ENCODE measurements at places on chromosomes 5 and 9. TPM values are rescaled to one million over a fixed set of nuclear protein-coding genes. Genes with fewer than 3 reads are reported as not detected.

The EFNA5 gene
- total RNA-seq: not detected

- no peak overlapping the region for H3K4me3 ChIP-seq
- H3K27me3 ChIP-seq: peaks cover 10% of the 10 kb centered on the region
- no peak for DNase-seq
- no peak overlapping the region for H3K27ac ChIP-seq
- H3K4me1 ChIP-seq: peaks cover 12% of the 10 kb centered on the region
Observed at GRCh38 chr5:174423558-174423957, 300.8 kb upstream of the MSX2 start.

The FOXE1 gene
- total RNA-seq: not detected

The CER1 gene
- total RNA-seq: not detected

DNA sequence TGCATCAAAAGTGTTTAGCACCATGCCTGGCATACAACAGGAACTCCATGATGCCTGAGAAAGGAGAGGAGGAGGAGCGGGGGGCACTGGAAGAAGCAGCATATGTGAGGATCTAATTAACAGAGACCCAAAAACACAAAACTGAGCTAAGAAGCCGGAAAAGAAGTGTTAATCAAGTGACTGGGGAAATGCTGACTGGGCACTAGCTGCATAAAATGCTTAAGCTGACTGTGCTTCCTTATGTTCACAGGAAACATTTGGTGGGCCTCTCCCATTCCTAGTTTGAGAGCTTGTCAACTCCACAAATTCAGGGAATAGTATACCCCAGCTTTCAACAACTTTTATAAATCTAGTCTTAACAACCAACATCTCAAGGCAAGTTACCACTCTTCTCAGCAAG is 26.6 kb downstream of the DEPDC1B start:
- no peaks in the 10 kb centered on the region for H3K36me3 ChIP-seq
- no peak for DNase-seq
- peaks cover 3% of the 10 kb centered on the region for H3K4me1 ChIP-seq
- peaks cover 3% of the 10 kb centered on the region for H3K27me3 ChIP-seq

GRCh38 chr5:153584960-153585359 is 94.5 kb downstream of the GRIA1 start:
- H3K4me1 ChIP-seq: no peaks in the 10 kb centered on the region
- no peaks in the 10 kb centered on the region for H3K36me3 ChIP-seq
- no peak overlapping the region for H3K4me3 ChIP-seq
- peaks cover 6% of the 10 kb centered on the region for H3K27me3 ChIP-seq
- H3K27ac ChIP-seq: no peak overlapping the region
- no peak for DNase-seq

The CREB3 gene
- total RNA-seq: 17.1 TPM

DNA sequence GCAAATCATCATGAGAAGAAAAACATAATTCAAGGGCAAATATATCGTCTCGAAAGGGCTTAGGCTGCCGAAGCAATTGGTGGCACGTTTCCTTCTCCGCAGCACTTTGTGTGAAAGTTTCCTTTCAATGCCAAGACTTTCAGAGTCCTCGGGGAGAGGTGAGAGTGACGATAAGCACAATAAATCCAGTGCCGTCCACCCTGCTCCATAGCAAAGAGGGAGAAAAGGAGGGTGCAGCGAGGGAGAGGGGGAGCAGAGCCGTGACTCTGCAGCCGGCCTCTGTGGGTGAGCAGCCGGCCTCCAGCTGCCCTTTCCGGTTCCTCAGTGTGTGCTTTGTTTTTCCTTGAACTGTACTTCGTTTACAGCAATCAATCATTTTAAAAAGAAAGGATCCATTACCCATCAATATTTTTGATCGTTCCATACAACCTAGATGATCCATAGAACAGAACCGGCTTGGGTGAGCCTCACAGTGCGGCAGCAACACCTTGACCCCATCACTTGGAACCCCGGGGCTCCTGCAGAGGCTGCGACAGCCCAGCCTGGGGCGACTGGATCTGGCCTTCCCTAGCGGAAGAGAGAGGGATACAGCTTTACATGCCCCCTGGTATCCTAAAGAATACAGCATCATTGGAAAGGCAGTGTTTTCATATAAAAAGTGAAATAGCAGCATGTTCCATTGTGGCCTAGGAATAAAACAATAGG is 247.0 kb upstream of the IRX4 start:
- H3K27me3 ChIP-seq: peaks cover 10% of the 10 kb centered on the region
- DNase-seq: no peak

The MARCHF11 gene
- not detected for total RNA-seq

The GADD45G gene
- total RNA-seq: 3.7 TPM

DNA sequence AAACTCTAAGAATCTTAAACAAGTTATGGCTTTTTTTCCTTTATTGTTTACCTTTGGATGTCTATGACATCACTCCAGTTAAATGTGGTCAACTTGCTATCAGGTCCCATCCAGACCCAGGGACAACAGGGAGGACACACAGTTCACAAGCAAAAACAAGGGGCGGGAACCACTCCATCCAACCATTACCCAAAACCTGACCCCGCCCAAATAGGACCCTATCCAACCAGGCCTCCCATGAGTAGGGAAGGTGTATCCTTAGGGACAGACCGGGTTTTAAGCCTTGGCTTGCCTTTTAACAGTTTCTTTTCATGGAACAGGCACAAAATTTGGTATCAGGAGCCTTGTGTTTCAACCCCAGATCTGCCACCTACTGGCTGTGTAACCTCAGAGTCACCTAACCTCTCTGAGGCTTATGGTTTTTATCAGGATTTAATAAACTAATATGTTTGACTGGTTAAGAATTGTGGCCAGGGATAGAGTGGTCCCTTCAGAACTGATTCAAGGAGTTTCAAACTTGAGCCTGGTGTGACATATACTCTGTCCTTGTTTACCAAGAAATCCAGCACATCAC is 127.7 kb upstream of the RAD23B start:
- H3K27ac ChIP-seq: no peak overlapping the region
- DNase-seq: no peak
- no peaks in the 10 kb centered on the region for H3K36me3 ChIP-seq
- H3K4me1 ChIP-seq: no peaks in the 10 kb centered on the region
- no peak overlapping the region for H3K4me3 ChIP-seq

The SHOC1 gene
- total RNA-seq: not detected

GRCh38 chr9:38038307-38039089 is 30.5 kb downstream of the SHB start:
- no peaks in the 10 kb centered on the region for H3K36me3 ChIP-seq
- H3K27me3 ChIP-seq: no peaks in the 10 kb centered on the region
- no peak overlapping the region for H3K4me3 ChIP-seq
- H3K4me1 ChIP-seq: no peaks in the 10 kb centered on the region

DNA sequence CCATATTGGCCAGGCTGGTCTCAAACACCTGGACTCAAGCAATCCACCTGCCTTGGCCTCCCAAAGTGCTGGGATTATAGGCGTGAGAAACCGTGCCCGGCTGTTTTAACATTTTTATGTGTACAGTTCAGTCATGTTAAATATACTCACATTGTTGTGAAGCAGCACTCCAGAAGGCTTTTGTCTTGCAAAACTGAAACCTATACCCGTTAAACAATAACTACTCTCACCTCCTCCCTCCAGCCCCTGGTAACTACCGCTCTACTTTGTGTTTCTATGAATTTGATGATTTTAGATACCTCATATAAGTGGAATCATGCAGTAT is 23.1 kb upstream of the SHB start:
- H3K4me3 ChIP-seq: no peak overlapping the region
- peaks cover 2% of the 10 kb centered on the region for H3K4me1 ChIP-seq
- no peaks in the 10 kb centered on the region for H3K36me3 ChIP-seq
- no peak for DNase-seq
- no peak overlapping the region for H3K27ac ChIP-seq

DNA sequence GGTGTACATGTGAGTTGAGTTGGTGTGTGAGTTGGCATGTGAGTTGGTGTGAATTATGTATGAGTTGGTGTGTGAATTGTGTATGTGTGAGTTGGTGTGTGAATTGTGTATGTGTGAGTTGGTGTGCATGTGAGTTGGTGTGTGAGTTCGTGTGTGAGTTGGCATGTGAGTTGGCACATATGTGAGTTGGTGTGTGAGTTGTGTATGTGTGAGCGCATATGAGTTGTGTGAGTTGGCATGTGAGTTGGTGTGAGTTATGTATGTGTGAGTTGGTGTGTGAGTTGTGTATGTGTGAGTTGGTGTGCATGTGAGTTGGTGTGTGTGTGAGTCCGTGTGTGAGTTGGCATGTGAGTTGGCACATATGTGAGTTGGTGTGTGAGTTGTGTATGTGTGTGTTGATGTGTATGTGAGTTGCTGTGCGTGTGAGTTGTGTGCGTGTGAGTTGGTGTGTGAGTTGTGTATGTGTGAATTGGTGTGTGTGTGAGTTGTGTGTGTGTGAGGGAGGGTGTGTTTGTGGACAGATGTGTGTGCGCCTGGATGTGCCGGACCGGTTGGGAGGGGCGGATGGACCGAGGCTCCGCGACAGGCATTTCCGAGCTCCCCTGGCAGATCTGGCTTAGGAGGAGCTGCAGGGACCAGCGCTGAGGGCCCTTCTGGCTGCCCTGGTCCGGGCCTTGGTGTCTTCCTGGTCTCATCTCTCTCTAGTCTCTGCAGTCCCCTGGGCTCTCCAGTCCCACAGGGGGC is 162.5 kb upstream of the IER5L start:
- H3K27ac ChIP-seq: no peak overlapping the region
- no peaks in the 10 kb centered on the region for H3K36me3 ChIP-seq

DNA sequence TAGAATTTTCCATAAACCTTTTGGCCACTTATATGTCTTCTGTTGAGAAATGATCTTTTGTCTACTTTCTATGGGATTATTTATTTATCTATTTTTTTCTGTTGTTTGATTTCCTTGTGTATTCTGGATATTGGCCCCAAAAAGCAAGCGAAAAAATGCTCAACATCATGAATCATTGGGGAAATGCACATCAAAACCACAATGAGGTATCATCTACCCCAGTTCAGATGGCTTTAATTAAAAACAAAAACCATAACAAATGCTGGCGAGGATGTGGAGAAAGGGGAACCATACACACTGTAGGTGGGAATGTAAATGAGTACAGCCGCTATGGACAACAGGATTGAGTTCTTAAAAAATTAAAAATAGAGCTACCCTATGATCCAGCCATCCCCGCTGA is 125.0 kb upstream of the LPCAT1 start:
- H3K36me3 ChIP-seq: no peaks in the 10 kb centered on the region
- H3K27me3 ChIP-seq: peaks cover 40% of the 10 kb centered on the region
- no peak overlapping the region for H3K4me3 ChIP-seq
- no peak overlapping the region for H3K27ac ChIP-seq

DNA sequence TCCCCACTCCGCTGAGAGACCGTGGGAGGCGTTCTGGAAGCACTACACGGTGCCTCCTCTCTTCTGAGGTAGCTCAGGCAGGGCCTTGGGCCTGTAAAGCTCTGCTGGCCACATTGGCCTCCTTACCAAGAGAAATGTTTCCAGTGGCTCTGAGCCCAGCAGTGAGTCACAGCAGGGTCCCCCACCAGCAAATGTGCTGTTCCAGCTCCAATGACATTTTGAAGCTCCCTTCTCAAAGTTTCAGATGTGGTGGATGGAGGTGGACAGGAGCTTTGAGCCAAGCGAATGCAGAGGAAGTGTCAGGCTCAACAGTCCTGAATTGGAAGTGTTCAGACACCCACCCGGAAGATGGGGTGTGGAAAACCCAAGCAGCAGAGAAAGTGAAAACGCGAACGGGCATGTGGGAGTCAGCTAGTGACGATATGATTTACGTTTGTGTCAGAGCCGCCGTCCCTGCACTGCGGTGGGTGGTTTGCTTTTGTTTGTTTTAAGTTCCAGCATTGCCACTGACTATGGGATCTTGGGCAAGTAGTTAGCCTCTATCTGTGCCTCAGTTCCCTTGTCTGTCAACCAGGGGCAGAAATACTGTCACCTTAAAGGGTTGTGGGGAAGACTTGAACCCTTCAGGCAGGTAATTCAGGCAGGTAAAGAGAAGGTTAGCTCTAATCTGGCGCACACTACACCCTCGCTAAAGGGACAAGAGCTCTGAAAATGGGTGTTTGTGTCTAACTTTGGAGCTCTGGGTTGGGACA is 38.2 kb downstream of the C5orf15 start:
- peak overlapping the region; percentile 85 for H3K4me3 ChIP-seq
- peaks cover 8% of the 10 kb centered on the region for H3K4me1 ChIP-seq
- DNase-seq: peak; percentile 56
- H3K27ac ChIP-seq: peak overlapping the region; percentile 95

GRCh38 chr9:137264067-137264466 is 8.9 kb downstream of the NELFB start:
- no peak overlapping the region for H3K27ac ChIP-seq
- H3K27me3 ChIP-seq: no peaks in the 10 kb centered on the region
- peaks cover 54% of the 10 kb centered on the region for H3K36me3 ChIP-seq

DNA sequence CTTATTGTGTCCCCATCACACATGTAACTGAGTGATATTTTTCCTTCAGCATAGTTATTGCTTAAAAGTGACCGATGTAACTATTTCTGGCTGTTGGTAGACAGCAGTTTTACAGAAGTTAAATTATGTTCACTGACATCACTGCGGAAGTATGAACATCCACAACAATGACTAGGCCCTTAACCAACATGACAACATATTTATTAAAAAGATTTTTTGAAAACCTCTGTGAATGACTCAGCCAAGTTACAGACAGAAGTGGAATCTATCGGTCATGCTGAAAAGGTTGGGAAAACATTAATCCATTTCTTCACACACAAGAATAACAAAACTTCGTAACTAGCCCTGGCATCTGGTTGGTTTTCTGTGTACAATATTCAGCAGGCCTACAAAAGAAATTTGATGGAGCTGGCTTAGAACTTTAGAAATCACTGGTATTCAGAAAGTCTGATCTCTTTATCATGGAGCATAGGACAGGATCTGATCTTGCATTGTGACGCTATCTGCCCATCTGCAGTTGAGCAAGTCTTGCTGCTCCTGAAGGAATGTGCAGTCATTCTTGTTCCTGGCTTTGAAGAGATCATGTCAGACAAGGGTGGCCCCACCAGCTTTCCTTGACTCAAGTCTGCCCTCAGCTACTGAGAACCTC is 6.5 kb downstream of the GLIS3 start:
- H3K27me3 ChIP-seq: no peaks in the 10 kb centered on the region
- H3K4me3 ChIP-seq: no peak overlapping the region
- no peak overlapping the region for H3K27ac ChIP-seq
- DNase-seq: no peak
- H3K4me1 ChIP-seq: peaks cover 15% of the 10 kb centered on the region
- H3K36me3 ChIP-seq: no peaks in the 10 kb centered on the region

- no peak overlapping the region for H3K4me3 ChIP-seq
- no peaks in the 10 kb centered on the region for H3K27me3 ChIP-seq
- no peak overlapping the region for H3K27ac ChIP-seq
- H3K4me1 ChIP-seq: no peaks in the 10 kb centered on the region
Observed at GRCh38 chr9:124278054-124278540, 20.3 kb downstream of the NEK6 start.

The SLC4A9 gene
- total RNA-seq: not detected

GRCh38 chr5:122097391-122097790 is 19.3 kb upstream of the LOX start:
- no peaks in the 10 kb centered on the region for H3K27me3 ChIP-seq
- no peaks in the 10 kb centered on the region for H3K36me3 ChIP-seq
- no peak overlapping the region for H3K27ac ChIP-seq
- no peak overlapping the region for H3K4me3 ChIP-seq
- DNase-seq: no peak
